ENCODE measurements at places on chromosomes 11 and 22.

GRCh38 chr11:119758291-119758690 is 29.3 kb upstream of the NECTIN1 start:
- DNase-seq = no peak

DNA sequence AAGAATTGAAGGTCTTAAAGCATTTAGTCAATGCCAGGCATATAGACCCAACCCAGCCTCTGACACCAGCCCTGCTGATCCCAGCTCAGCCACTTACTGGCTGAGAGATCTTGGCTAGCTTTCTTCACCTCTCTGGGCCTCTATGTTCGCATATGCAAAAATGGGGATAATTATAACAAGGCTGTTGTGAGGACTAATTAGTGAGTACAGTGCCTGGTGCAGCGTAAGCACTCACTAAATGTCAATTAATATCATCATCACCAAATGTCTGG is 10.5 kb downstream of the CHST1 start:
- no peak for DNase-seq

DNA sequence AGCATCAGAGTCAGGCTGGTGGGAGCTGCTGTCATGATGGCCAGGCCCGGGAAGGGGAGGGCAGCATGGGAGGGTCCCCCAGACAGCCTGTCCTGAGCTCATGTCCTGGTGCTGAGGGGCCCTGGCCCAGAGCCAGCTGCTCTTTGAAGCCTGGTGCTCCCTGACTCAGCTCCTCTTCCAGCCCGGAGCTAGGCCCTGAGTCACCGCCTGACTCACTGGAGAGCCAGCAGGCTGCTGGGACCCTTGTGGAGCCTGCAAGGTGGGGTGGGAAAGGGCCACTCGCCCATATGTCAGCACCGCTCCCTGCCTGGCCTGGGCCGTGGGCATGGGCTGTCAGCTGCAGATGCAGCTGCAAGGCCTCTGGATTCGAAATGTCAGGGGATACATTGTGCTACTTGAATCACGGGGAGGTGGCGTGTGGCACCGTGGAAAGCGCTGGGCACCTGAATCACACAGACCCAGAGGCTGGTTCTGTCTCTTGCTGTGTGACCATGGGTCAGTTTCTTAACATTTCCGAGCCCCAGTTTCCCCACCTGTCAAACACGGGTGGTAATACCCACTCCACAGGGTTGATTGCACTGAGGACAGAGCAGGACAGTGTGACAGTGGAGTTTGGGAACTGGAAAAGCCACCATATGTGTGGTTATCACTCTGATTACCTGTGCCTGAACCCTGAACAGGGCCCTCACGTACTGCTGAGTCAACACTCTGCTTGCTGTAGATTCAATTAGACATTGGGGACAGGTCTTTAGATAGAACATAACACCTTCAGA is 4.4 kb downstream of the CACNA1I start:
- DNase-seq = no peak

DNA sequence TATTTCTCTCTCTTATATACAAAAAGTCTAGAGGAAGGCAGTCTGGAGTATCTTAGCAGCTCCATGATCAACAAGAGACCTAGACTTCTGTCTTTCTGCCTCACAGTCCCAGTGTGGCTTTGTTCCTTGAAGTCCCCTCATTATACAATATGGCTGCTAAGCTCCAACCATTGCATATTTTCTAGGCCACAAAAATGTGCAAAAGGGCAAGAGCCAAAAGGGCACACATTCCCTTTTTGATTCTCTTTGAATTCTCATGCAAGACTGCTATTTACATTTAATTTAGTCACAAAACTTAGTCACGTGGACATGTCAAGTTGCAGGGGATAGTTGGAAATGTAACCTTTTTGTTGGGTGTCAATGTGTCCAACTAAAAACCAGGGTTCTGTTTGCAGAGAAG is 64.2 kb upstream of the OLFML1 start:
- no peak for DNase-seq

DNA sequence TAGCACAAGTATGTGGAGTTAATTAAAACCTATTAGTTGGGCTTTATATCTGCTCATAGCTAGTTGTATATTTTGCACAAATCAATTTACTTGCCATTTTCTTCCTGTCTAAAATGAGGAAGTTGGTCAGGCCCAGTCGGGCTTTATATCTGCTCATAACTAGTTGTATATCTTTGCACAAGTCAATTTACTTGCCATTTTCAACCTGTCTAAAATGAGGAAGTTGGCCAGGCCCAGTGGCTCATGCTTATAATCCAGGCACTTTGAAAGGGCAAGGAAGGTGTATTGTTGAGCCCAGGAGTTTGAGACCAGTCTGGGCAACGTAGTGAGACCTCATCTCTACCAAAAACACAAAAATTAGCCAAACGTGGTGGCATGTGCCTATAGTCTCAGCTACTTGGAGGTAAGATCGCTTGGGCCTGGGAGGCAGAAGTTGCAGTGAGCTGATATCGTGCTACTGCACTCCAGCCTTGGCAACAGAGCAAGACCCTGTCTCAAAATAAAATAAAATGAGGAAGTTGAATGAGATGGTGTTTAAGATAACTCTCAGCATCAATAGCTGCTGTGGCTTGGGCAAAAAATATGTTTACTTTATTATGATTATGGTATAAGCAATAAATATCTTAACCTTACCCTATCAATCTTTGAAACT is 1558.6 kb upstream of the RAG2 start:
- no peak for DNase-seq

- DNase-seq = no peak
These were observed 490.4 kb downstream of the INSC start for GRCh38 chr11:15605094-15605493.

GRCh38 chr22:36954251-36955014 is 41.0 kb downstream of the CSF2RB start:
- DNase-seq = no peak

DNA sequence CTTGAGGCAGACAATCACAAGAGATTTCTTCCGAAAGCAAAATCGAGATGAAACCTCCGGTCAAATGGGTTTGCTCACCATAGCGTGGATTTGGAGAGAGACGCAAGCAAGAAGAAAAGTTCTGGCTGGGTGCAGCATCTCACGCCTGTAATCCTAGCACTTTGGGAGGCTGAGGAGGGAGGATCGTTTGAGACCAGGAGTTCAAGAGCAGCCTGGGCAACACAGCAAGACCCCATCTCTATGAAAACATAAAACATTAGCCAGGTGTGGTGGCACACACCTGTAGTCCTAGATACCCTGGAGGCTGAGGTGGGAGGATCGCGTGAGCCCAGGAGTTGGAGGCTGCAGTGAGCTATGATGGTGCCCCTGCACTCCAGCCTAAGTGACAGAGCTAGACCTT is 24.4 kb downstream of the MN1 start:
- no peak for DNase-seq

GRCh38 chr22:41198027-41198580 is 7.0 kb upstream of the L3MBTL2 start:
- peak; percentile 61 for DNase-seq

GRCh38 chr11:97641988-97642387 is 1252.2 kb downstream of the JRKL start:
- DNase-seq = no peak

DNA sequence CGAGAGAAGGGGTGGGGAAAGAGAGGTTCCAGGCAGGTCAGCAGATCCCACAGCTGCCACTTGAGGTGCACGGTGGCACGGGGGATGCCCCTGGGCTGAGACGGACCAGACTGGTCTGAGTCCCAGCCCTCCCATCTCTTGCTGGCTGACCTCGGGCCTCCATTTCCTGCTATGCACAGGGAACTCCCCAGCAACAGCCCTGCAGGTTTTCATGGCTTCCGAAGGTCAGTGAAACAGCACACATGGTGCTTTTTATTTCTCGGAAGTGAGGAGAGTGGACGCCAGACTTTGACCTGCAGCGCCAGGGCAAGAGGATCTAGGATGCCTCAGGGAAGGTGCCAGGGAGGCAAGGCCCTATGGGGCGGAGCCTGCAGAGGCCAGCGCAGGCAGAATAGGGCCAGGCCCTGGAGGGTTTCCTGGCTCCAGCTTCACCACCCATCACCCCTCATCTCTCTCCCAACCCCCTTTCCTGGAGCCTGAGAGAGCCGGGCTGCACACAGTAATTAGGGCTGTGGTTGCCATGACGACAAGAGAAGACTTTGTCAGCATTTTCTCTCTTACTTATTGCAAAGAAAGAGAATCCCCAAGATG is 29.5 kb downstream of the SLC22A12 start:
- DNase-seq = no peak

DNA sequence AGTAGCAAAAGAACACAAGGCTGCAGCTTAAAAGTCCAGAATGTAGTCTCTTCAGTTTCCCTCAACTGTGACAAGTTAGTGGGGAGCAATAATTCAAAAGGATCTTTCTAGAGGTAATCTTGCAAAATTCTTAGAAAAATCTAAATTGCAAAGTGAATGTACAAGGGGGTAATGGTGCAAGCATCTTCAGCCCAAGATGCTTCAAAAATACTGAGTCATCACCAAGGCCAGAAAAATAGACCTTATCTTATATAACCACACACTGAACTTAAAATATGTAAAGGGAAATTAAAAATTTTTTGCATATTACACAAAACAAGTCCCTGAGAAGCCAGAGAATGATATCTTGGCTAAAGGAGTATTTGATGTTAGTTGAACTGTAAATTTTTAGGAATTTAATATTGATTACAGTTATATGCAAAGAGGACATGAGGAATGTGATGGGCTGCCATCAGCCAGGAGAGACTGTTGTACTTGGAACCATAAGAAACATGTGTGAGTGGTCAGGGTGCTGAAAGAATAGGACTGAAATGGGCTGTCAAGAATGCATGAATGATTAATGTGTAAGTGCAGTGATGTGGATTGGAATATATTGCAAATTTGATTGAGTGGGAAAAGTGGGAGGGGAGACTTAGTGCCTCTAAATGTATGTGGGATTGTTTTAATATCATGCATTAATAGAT is 85.7 kb upstream of the LIN7C start:
- no peak for DNase-seq

- no peak for DNase-seq
These were observed 506.3 kb upstream of the RAG2 start for GRCh38 chr11:37104380-37104779.

- DNase-seq = no peak
These were observed 26.0 kb downstream of the SCGB1A1 start for GRCh38 chr11:62444835-62445234.

DNA sequence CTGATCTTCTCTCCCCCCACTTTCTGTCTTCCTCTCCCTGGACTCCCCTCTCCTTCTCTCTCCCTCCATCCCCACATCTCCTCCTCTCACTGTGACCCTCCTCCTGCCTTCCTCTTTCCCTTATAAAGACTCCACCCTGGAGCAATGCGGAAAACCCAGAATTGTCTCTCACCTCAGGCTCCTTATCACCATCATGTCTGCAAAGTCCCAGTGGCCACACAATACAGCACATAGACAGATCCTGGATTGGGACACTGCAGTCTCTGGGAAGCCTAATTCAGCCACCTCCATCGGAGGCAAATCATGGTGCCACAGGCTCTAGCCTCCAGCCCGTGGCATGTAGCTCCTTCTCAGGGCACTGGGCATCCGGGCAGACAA is 2.7 kb downstream of the RFPL2 start:
- no peak for DNase-seq

- DNase-seq = no peak
These were observed 60.5 kb downstream of the CD82 start for GRCh38 chr11:44625759-44626523.

DNA sequence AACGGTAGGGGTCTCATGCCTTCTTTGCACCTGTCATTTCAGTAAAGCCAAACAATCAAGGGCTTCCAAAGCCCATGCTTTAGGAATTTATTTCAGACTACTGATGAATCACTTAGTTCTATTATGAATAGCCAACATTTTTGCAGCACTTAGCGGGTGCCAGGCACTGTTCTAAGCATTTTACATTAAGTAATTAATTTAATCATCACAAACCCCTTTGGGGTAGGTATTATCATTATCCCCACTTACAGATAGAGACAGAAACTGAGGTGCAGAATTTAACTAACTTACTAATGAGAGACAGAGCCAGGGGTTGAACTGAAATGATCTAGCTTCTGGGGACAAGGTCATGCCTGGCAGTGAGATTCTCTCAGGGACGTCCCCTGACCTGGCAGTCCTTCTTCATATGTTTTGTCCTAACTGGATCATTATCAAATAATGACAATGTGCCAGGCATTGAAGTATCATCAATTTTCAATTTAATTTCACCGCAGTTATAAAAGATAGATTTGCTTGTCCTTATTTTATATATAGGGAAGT is 31.7 kb upstream of the NAV2 start:
- no peak for DNase-seq

- DNase-seq = no peak
These were observed 92.0 kb downstream of the ZC3H12C start for GRCh38 chr11:110185121-110185591.

- no peak for DNase-seq
These were observed 105.8 kb downstream of the ARHGAP20 start for GRCh38 chr11:110606415-110606814.

GRCh38 chr11:35158701-35159510 is 19.9 kb downstream of the CD44 start:
- DNase-seq = no peak

- DNase-seq = no peak
These were observed 6.6 kb upstream of the PLAAT4 start for GRCh38 chr11:63530021-63530420.

- DNase-seq = no peak
These were observed 252.1 kb downstream of the SBF2 start for GRCh38 chr11:10041748-10042446.

- DNase-seq = no peak
These were observed 5.9 kb upstream of the RAC2 start for GRCh38 chr22:37249986-37250385.

DNA sequence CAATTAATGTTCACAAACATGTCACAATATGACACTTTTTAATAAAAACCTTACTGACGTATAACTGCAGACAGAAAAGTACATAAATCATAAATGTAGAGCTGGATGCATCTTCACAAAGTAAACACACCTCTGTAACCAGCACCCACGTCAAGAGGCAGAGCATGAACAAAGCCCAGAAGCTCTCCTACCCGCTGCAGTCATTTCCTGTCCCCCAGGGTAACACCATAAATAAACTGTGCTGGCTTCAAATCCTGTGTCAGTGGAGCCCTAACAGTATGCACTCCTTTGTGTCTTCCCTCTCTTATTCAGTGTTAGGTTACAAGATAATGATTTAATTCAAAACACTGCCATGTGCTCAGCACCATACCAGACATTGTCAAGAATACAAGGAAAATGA is 5.7 kb downstream of the SYT13 start:
- no peak for DNase-seq

DNA sequence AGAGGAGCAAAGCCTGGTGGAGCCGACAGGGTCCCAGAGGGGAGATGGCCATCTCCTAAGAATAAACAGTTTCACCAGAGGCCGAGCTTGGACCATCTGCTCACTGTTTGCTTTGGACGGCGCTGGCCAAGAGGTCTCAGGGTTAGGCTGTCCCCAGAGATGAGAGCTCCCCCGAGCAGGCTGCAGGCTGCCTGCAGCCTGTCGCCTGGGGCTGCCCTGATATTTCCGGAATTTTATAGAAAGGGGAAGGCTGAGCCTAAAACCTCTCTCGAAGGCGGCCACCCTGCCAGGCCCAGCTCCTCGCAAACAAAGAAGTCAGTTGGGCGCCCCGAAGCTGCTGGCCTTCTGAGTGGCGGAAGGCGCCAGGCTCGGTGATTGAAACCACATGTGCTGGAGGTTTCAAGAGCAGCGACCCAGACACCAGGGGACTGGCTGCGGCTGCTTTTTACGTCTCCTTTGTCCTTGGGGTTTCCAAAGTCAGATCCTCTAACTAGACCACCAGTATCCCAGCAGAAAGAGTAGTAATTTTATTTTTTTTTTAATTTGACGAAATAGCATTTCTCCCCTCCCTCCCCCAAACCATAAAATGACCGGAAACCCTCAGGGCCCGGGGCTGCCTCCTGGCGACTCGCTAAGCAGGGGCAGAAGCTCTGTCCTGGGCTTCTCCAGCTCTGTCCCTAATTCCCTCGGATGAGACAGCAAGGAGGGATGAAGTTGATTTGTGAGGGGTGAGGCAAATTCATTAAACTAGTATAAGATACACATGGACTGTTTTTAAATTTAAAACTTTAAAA is 57.4 kb downstream of the CLMP start:
- DNase-seq = no peak

All from activated CD4-positive, alpha-beta T cell treated with anti-CD3 and anti-CD28 coated beads, Interleukin-10, Interleukin-2, amounts not matched to agents 100 ng/mL and 50 ng/mL, durations not matched to agents 16 hours and 8 hours (primary cell).